ENCODE measurements at places on chromosomes 5 and 9.

- no peak for DNase-seq
These were observed 575.2 kb downstream of the ISL1 start for GRCh38 chr5:51958473-51958872.

DNA sequence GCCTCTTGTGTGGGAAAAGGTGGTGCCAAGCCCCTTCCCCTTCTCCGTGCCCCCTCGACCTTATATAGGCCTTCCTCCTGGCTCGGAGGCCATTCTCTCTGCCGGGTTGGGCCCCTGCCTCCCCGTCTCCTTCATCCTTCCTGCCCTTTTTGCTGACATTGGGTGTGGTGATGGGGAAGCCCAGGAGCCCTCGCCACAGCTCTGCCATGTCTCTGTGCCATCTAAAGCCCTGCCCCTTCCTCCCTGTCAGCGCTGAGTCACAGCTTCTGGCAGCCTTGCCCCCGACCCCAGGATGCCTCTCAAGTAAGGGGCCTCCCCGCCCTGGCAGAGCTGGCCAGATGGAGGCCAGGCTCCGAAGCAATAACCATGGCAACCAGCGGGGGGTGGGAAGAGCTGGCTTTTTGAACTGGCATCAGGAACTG is 30.4 kb downstream of the JADE2 start:
- DNase-seq, result peak; percentile 94

DNA sequence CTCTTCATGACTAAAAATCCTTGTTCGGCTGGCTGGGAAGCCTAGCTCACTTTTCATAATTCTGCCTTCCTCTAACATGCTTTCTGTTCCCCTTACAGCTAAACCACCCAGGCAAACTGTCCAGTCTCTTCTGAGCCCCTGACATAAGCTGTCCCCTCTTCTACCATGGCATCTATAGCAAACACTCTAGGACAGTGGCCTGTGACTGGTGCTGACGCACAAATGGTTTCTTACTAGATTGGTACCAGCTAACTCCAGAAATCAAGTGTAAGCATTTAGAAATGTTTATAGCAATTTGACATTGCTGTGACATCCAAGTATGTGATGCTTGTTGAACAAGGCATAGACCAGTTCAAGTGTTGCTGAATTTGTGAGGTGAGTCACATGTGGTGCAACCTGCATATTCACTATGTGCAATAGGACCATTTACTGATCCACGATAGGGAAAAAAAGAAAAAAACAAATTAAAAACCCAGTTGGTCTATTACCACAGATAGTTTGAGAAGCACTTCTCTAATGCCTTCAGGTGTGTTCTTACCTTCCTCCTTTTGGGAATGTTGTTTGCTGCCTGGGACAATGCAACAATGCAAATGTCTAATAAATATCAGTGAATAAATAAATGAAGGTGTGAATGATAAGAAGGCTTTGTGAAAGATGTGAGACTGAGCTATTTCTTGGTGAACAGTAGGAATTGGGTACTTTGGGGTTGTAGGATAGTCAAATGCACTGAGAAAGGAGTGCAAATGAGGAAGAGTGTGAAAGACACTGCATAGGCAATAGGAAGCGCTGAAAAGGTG is 22.4 kb downstream of the ELOVL7 start:
- no peak for DNase-seq

- no peak for DNase-seq
These were observed 370.0 kb downstream of the HINT1 start for GRCh38 chr5:130795037-130795436.

DNA sequence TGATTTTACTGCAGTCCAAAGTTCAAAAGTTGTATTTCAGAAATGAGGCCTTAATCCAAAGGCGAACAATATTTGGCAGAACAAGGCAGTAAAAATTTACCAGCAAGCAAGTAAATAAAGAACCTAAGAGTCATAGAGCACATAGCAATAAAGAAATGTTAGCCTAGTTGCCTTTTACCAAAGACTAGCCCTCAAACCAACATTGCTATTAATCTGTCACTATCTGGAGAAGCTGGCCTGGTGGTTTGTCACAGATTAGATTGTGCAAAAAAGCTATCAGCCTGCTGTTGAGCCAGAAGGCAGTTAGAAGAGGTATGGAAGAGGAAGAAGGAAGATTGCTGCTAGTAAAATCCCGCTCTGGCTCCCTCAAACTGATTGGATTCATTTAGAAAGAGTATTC is 304.7 kb upstream of the KLF4 start:
- DNase-seq, result no peak

DNA sequence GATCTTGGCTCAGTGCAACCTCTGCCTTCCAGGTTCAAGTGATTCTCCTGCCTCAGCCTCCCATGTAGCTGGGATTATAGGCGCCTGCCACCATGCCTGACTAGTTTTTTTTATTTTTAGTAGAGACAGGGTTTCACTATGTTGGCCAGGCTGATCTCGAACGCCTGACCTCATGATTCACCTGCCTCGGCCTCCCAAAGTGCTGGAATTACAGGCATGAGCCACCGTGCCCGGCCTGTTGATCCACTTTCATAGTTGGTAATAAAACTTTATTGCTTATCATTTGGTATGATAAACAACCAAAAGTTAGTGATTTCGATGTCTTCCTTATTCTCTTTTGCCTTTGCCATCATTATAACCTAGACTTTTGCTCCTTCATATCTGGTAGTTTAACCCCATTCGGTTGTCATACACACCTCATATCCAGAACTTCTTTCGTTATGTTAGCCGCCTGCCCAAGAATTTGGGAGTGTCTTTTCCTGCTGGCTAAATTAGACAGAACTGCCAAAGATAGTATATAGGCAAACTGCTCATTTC is 45.0 kb downstream of the UBE2R2 start:
- DNase-seq, result no peak

DNA sequence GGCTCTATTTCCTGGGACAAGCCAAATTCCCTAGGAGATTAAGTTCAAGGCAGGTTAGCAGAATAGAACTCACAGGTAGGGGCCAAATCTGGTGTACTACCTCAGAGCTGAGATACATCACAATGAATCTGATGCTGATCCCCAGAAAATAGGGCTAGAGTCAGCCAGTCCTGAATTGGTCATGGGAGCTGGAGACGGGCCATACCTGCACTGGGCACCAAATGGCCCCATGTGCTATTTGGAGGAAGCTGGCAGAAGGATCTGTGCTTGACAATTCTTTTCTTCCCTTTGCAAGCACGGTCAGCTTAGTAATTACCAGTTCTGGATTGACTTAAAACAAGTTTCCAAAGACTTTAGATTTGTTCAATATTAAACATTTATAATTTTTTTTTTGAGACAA is 10.4 kb upstream of the GNAQ start:
- DNase-seq, result no peak

- no peak for DNase-seq
These were observed 6.6 kb downstream of the MYMK start for GRCh38 chr9:133518200-133518599.

GRCh38 chr9:122226142-122226757 is 2.5 kb downstream of the LHX6 start:
- DNase-seq, result no peak

DNA sequence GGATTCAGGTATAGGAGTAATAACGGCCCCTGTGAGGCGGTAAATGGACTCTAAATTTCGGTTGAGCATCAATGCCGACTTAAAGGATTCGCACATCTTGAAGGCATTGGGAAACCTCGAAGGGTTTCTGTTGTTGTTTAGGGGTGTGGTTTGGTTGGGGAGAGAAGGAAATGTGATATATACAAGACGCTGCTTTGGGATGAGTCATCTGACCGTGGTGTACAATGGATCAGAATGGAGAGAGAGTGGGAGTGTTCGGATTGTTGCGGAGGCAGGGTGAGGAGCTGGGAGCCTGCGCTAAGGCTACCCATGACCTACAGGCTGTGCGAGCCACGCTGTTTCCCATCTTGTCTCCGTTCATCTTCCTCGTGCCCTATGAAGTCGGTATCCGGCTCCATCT is 60.4 kb upstream of the ERCC6L2 start:
- DNase-seq, result no peak

- DNase-seq, result no peak
These were observed 27.6 kb upstream of the CDKN2AIPNL start for GRCh38 chr5:134439210-134439654.

- DNase-seq, result no peak
These were observed 194.8 kb upstream of the IL12B start for GRCh38 chr5:159525117-159525516.

DNA sequence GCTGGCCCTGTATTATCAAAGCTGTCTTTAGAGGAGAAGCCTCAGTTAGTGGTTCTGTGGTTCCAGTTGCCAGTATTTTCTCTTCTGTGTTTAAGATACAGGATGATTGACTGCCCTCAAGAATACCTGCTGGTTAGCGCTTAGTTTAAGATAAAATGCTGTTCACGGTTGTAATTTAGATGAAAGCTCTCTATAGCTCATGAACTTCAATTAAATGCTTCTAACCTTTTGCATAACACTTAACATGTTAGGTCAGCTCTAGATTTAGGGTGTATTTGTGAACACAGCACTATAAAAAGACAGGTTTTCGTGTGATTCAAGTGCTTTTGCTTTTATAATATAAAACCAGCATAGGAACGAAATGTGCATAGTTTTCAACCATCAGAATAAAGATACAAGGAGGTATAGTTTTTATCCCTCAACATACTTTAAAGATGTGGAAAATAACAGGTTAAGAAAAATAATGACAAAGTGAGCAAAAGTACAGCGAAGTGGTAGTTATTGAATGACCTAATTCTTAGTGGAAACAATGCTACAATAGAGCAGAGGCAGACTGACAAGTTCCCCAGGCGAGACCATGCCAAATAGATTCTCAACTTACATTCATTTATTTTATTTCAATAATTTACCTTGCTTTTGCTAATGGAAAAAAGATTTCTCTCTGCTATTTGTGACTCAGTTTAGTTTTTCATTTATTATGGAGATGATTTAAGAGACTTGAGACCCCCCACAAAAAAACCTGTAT is 602.6 kb upstream of the DMAC1 start:
- DNase-seq, result no peak

DNA sequence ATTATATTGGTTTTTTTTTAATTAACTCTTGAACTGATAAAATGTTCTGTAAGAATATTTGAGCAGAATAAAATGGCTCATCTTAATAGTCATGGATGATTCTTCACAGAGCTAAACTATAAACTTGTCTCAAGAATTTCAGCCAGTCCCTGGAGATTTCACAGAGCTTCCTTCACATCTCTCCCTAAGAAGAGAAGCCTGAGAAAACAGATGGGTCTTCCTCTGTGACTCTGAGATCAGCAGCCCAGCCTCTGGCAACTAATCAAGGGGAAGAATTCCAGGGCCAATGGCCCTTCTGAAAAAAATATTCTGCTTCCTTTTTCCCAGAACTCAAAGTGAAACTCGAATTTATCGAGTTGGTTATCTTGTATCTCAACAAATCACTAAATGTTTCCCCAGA is 122.2 kb upstream of the ITGA1 start:
- DNase-seq, result no peak

- DNase-seq, result no peak
These were observed 117.6 kb downstream of the EFNA5 start for GRCh38 chr5:107553117-107553555.

- no peak for DNase-seq
These were observed 224.4 kb downstream of the NXNL2 start for GRCh38 chr9:88759364-88759763.

Data from stimulated activated naive CD8-positive, alpha-beta T cell treated with anti-CD3 and anti-CD28 coated beads, Interleukin-15, Interleukin-2, amounts not matched to agents 100 U/mL and 50 U/mL, for 24 hours (primary cell).